ENCODE measurements at places on chromosomes 1 and 21.

DNA sequence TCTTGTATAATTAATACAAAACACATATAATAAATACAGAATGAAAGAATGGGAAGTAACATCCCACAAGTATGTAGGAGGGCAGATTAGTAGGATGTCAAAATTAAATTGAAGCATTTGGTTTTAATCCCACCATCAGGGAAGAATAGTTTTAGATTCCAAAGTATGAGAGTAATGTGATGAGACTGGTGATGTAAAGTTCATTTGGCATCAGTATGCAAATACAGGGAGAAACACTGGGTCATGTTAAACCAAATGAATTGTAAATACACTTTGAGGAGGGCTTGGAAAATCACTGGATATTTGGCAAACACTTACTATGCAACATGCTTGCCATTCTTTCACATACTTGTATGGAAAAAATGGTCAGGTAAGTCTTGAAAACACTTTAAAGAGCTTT is 358.8 kb downstream of the DPYD start:
- DNase-seq: no peak

- DNase-seq: no peak
These were observed 61.3 kb downstream of the PUM1 start for GRCh38 chr1:31004231-31004621.

- no peak for DNase-seq
These were observed 84.7 kb downstream of the BRINP2 start for GRCh38 chr1:177255411-177255810.

DNA sequence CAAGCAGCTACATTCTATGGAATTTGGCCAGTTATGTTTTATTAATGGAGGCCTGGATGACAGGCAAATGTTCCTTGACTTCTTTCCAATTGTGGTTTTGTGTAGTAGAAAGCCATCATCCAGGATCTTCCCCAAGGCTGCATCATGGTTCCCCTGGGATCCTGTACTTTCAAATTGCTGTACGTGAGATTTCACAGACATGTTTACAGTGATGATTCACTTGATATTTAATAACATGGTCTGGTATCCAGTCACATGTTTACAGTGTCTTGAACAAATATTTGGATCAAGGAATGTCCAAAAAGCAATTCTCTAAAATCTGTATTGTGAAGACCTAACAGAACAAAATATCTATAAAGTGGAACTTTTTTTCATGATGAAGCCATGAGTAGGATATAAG is 68.3 kb upstream of the ST6GALNAC3 start:
- no peak for DNase-seq

GRCh38 chr1:169534653-169535052 is 48.9 kb upstream of the SLC19A2 start:
- no peak for DNase-seq

GRCh38 chr1:59113876-59114457 is 182.9 kb upstream of the FGGY start:
- no peak for DNase-seq

DNA sequence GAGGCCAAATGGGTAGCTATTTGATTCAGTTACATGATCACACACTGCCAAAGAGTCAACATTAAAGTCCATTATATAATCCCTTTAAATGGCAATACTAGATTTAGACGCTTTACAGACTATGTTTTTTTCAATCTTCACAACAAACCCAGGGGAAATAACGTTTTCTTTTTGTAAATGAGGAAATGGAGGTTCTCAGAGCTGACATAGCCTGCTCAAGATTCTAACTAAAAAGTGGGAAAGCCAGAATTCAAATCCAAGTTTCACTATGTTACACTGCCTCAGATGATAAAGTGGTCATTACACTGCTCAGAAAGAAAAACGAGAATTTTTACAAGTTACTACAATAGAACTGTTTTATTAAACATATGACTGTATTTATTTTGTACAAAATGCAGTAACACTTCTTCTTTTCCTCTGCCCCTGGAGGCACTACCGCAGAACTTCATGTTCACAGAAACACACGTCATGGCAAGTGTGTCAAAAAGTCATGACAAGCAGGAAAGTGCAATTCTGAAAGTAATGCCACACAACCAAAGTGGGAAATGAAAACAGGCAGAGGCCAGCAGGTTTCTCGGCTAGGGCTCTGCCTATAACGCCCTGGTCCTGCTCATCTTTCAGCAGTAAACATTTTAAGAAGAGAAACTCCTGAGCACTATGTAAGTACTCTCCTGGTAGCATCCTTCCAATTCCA is 19.0 kb downstream of the THEMIS2 start:
- no peak for DNase-seq

DNA sequence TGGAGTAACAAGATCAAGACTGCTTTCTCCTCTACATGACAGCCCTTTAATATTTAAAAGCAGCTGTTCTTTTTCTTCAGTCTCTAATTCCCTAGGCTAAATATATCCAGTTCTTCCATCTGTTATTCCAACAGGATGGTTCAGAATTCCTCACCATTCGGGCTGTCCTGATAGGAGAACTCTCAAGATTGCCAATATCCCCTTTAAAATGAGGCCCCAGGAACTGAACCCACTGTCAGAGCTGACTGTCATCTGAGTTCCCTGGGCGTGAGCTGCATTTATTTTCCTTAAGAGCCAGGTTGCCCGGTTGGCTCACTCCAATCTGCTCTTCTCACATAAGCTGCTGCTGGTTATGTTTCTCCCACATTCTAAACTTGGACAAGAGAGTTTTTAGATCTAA is 177.6 kb downstream of the MIS18A start:
- no peak for DNase-seq

All from stimulated activated CD4-positive, alpha-beta T cell treated with anti-CD3 and anti-CD28 coated beads, Interleukin-1b, Interleukin-23, amount 100 ng/mL, for 4 hours (primary cell).